Epithelial cell of umbilical artery (primary cell): ENCODE measurements at places on chromosomes 5 and 9. TPM values are rescaled to one million over a fixed set of nuclear protein-coding genes. Genes with fewer than 3 reads are reported as not detected.

The DMRTA1 gene
- 0.30 and 0.32 TPM in 2 replicates for total RNA-seq

The NOXA1 gene
- 0.46 and 0.65 TPM in 2 replicates for total RNA-seq

The TTC23L gene
- 0.15 TPM in 1 of 2 replicates, not detected in the other for total RNA-seq

The NRARP gene
- total RNA-seq: 25.1 and 46.1 TPM in 2 replicates

The MAP1B gene
- 50.8 and 226 TPM in 2 replicates for total RNA-seq

The TMEM161B gene
- 10.1 and 16.0 TPM in 2 replicates for total RNA-seq

The GRHPR gene
- 138 and 139 TPM in 2 replicates for total RNA-seq

The ENTREP1 gene
- 1.6 and 3.0 TPM in 2 replicates for total RNA-seq
